ENCODE measurements at places on chromosomes 13 and 19.

- DNase-seq, result no peak
Observed at GRCh38 chr13:76148374-76148773, 512.2 kb downstream of the LMO7 start.

- DNase-seq, result no peak
Observed at GRCh38 chr13:22427783-22428182, 753.0 kb upstream of the SGCG start.

- DNase-seq, result peak; percentile 78
Observed at GRCh38 chr13:22061371-22061805, 390.5 kb downstream of the FGF9 start.

DNA sequence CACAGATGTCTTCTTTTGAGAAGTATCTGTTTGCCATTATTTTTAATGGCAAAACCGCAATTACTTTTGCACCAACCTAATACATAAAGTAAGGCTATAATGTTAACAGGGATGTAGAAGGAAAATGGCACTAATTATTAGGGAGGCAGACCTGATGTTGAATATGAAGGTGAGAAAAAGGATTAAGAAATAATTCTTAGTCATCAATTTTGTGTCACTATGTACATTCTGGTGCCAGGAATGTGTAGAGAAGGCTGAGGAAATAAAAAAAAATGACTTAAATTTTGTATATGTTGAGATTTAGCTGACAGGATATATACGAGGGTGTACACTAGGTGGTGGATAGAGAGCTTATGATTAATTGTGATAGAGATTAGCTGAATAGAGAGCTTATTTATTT is 12.6 kb downstream of the ZNF585B start:
- no peak for DNase-seq

DNA sequence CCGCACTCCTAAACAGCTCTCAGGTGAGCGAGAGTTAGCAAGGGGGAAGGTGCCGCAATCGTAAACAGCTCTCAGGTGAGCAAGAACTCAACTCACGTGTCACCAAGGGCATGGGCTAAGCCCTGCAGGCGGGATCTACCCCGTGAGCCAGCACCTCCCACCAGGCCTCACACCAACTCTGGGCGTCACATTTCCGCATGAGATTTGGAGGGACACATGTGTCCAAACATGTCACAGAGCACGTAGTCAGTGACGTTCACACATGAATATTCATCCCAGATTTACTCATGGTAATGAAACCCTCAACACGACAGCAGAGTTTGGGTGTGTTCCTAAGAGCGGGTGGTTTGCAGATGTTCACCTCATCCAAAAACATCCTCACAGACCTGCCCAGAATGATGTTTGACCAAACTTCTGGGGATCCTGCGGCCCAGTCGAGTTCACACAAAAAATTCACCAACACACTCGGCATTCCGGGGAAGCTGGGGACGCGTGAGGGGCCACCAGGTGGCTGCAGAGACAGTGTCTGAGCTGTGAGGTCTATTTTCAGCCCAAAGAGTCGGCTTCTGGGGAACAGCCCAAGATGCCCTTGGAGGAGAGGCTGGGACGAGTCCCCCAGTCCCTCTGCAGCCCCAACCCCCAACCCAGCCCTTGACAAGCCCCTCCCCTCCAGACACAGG is 19.6 kb downstream of the C2CD4C start:
- DNase-seq, result no peak

DNA sequence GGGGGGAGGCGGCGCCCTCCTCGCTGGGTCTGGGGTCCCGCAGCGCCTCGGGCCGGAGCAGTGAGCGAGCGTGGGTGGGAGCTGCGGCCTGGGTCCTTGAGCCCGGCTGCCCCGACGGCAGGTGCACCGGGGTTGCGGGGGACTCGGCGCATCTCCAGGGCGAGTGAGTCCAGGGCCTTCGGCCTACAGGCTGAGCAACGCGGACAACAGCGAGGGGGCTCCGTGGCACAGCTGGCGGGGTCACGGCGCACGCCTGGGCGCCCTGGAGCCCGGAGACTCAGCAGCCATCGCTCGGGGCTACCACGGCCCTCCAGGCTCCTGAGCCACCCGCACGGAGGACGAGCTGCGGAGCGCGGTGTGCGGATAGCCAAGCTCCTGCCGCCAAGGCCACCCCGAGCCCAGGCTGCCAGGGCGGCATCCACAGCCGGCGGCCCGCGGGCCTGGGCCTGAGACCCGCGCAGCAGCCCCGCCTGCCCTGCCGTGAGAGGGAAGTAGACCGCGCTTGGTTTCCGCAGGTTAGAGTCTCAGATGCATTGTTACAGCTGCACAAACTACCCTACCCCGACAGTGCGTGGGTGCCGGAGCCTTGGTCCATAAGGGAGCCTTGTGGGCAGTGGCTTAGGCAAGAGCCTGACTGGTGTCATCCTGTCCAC is 253.9 kb upstream of the SGCG start:
- no peak for DNase-seq

GRCh38 chr19:2663920-2664571 is 38.4 kb downstream of the GNG7 start:
- no peak for DNase-seq

DNA sequence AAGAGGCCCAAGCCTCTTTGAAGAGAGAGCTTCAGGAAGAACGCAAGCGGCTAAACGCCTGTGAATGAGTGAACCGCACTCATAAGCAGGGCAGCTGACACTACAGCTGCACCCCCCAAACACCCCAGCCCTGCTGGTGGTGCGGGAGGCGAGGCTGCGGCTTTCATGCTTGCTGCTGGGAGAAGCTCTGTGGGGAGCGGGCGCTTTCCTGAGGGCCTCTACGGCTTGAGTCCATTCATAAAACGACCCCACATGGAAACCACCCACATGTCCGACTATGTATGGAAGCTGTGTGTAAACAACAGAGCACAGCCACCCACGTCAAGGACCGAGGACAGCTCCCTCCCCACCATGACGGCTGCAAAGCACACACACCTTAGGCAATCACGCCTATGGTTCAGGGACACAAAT is 5.5 kb downstream of the AP3D1 start:
- DNase-seq, result no peak

DNA sequence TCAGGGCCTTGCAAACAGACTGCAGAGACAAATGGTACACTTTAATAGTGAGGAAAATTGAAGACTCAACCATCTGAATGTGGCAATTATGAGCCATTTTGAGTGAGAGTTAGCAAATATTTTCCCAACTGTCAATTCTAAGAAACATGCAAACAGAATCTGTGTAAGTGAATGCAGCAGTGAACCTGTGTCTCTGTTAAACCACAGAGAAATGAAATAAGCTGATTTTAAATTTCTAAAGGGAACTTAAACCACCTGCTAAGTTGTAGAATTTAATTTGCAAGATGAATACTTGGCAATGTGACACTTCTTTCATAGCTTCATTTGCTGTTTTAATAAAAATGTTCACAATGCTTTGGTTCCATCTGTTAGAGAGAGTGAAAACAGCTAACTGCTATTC is 42.0 kb upstream of the TDRD3 start:
- DNase-seq, result no peak

GRCh38 chr13:75353781-75354193 is 128.2 kb downstream of the TBC1D4 start:
- DNase-seq, result no peak

- DNase-seq, result no peak
Observed at GRCh38 chr19:577439-578392, 5.3 kb downstream of the BSG start.

DNA sequence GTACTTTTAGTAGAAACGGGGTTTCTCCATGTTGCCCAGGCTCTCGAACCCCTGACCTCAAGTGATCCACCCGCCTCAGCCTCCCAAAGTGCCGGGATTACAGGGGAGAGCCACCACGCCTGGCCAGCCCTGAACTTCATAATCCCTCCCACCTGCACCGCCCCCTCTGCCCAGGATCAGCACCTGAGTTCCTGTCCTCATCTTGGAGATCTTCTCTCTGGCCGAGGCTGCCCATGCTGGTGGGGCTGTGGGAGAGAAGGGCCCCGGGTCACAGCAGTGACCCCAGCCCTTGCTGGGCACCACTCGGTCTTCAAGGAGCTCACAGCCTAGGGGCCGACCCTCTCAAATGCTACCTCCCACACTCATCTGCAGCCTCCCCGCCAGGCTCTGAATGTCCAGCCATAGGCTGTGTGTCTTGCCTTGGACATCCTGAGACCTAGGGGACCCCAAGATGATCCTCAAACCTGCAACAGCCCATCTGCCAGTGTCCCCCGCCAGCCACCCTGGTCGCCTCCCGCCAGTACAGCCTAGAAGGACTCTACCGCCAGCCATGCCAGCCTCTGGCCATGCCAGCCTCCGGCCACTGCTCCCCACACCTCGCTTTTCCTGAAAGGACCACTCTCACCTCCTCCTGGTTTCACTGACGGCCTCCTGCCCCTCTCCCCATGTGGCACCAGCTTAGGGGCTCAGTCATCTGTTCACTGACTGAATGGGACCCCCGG is 1.5 kb downstream of the ATP8B3 start:
- DNase-seq, result no peak

GRCh38 chr19:18112989-18113478 is 15.5 kb downstream of the MAST3 start:
- peak; percentile 83 for DNase-seq

DNA sequence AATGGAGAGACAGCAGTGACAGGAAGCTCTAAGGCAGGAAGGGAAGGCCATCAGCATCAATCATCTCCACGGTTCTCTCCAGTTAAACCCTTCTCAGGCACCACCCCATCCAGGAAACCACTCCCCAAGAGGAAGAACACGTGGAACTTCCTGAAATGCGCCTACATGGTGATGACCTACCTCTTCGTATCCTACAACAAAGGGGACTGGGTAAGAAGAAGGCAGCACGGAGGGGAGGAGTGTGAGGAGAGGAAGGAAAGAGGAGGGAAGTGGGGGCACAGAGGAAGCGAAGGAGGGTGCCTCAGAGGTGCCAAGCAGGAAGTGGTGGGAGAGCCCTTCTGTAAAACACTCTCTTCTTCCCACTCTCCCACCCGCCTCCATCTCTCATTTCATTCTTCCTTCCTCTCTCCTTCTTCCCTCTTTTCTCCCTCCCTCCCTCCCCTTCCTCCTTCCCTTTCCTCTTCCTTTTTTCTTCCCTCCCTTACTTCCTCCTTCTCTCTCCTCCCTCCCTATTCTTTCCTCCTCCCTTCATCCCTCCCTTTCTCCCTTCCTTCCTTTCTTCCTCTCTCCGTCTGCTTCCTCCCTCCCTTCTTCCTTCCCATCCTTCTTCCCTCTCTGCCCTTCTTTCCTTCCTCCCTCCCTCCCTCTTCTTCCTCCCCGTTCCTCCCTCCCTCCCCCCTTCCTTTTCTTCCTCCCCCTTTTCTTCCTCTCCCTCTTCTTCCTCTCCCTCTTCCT is 12.6 kb downstream of the ZSCAN5A start:
- DNase-seq, result no peak

- no peak for DNase-seq
Observed at GRCh38 chr19:16019691-16020448, 56.4 kb upstream of the TPM4 start.

DNA sequence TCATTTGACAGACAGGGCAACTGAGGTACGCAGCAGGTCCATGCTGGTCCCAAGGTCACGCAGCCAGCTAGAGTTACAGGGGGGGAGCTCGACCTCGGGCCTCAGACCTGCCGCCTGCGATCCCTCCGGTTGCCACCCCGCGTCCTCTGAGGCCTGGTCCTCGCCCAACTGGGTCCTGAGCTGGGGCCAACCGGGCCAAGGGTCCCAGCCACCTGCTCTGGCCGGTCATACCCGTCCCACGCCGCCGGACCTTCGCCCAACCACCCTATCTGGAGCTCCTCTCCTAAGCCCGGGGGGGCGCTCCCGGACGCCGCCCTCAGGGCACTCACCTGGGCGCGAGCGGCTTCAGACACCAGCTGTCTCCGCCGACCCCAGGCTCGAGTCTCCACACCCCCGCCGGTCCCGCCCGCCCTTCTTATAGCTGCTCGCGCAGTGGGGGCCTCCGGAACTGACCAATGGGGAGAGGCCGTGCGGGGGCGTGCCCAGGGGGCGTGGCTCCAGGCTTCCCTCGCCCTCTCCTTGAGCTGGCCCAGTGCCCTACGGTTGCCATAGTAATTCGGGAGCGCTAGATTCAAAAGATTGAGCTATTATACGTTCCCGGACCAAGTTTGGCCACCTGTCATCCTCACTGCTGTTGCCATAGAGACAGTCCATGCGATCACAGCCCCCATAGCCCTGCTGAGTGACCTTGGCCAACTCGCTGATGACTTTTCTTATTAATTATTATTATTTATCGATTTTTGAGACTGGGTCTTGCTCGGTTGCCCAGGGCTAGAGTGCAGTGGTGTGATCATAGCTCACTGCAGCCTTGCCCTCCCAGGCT is at the start of gene PLIN5:
PLIN5 (minus strand) TSS at position 389 of the 823 bp plus-strand sequence. CDS start 1,150 bp downstream, outside the sequence.
- DNase-seq, result peak; percentile 43

DNA sequence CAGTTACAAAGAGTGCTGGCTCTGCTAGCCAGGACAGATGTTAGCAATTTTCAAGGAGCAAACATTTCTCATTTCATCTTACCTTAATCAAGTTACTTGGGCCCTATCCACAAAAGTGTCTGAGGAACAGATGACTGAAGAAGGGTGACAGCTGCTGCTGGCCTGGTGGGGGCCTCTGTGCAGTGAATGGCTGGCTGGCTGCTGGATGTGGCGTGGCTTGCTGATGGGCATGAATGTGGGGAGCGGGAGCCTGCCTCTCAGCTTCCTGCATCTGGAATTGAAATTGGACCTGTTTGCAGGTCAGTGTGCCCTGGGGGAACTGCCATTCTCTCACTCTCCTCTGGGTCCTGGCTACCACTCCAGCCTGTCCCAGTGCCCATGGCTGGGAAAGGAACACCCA is 94.7 kb downstream of the RGCC start:
- no peak for DNase-seq

DNA sequence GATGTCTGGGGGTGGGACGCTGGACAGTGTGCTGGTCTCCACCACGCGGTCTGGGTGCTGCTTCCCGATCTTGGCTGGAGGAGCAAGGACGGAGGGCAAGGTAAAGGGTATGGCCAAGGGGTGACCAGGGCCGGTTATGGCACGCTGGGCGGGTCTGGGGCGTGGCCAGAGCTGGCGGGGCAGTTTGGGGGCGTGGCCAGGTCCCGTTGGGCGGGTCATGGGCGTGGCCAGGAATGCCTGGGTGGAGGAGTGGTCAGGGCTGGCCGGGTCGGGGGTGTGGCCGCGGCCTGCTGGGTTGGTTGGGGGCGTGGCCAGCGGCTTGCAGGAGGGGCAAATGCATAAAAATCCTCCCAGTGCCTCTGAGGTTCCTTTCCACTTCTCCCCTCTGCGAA is 19.2 kb downstream of the GPX4 start:
- peak; percentile 52 for DNase-seq

GRCh38 chr19:46076951-46077814 is 36.4 kb upstream of the IGFL4 start:
- DNase-seq, result peak; percentile 34

DNA sequence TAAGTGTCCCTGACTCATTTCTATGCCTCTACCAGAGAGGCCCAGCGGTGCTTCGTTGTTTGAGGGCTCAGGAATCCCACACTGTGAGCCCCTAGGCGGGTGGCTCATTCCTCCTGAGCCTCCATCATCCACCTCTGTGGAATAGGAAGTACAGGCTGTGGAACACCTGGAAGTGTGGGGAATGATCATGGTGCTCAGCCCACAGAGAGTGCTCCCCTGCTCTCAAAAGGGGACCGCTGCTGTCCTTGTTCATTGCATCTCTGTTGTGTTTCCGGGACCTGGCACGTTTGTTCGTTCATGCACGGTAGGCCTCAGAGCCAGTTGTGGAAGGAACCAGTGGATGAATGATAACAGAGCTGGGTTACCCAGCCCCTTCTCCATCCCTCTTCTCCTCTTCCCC is 1.2 kb downstream of the ACP7 start:
- no peak for DNase-seq

- DNase-seq, result no peak
Observed at GRCh38 chr13:99256283-99256682, 1.9 kb downstream of the GPR18 start.

- DNase-seq, result peak; percentile 31
Observed at GRCh38 chr19:8610041-8610935, at the start of gene ADAMTS10. Gene ADAMTS10, minus strand, starts transcription at chr19:8610715. Its CDS starts 5,005 bp downstream, at chr19:8605710.
